ENCODE measurements at places on chromosomes 6 and 20.

GRCh38 chr6:119890470-119890869, 540.9 kb upstream of the MAN1A1 start:
- no peak for DNase-seq

GRCh38 chr20:24911461-24911860, 37.6 kb upstream of the CST7 start:
- no peak for DNase-seq

GRCh38 chr6:115442323-115442722, 618.4 kb downstream of the FRK start:
- DNase-seq, result no peak

DNA sequence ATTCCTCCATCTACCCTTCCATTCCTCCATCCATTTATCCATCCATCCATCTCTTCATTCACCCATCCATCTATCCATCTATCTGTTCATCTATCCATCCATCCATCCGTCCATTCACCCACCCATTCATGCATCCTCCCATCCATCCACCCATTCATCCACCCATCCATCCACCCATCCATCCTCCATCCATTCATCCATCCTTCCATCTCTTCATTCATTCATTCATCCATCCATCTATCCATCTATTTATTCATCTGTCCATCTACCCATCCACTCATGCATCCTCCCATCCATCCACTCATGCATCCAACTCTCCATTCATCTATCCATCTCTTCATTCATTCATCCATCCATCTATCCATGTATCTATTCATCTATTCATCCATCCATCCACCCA, 380.9 kb downstream of the CDH4 start:
- DNase-seq, result no peak

DNA sequence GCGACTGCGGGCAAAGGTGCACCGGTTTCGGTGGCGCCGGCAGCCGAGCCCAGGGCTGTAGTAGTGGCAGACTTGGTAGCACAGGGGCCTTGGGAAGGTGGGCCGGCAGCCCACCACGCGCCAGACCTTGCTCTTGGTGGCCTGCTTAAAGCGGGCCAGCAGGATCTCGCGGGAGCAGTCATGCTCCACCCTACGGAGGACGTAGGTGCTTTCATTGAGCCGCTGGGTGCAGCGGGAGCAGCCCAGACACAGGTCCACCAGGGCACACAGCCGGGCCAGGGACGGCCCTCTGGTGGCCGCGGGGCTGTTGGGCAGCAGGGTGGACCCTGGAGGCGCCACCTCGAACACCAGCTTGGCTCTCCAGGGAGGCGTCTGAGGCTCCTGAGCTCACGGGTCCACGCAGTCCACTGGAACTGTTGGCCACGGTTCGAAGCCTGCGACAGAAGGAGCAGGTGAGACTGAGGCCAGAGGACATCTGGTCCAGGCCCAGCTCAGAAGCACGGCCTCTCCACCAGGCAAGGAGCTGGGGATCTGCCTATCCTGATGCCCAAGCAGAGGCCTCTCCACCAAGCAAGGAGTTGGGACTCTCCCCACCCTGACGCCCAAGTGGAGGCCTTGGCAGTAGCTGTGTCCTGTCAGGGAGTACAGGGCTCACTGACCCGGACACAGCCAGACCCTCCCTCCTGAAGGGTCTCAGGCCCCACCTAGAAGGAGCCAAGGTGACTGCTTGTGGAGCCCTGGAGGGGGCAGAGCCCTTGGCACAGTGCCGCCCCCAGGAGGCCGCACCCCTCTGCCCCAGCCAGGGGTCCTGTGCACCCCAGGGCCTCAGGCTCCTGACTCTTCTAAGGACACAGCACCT, 1.0 kb downstream of the HELZ2 start:
- no peak for DNase-seq

GRCh38 chr6:169424821-169425240, 171.2 kb upstream of the THBS2 start:
- no peak for DNase-seq

- peak; percentile 70 for DNase-seq
Measured at GRCh38 chr6:148398244-148398643, 55.6 kb downstream of the SASH1 start.

DNA sequence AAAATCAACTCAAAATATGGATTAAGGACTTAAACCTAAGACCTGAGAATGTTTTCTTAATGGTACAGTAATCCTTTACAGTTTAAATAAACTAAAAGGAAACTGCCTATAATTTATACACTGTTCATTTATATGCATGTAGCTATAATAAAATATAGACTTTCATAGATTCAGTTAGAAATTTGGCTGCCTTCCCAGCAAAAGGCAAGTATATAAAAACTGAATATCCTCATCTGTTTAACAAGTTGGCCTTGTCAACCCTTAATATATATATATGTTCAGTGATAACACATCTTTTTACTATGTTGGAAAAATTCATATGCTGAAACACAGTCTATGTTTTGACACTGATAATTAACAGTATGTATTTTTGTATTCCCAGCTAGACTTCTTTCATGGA, 123.1 kb downstream of the GRIK2 start:
- DNase-seq, result no peak

- no peak for DNase-seq
Measured at GRCh38 chr6:118444796-118445195, 103.3 kb upstream of the PLN start.

DNA sequence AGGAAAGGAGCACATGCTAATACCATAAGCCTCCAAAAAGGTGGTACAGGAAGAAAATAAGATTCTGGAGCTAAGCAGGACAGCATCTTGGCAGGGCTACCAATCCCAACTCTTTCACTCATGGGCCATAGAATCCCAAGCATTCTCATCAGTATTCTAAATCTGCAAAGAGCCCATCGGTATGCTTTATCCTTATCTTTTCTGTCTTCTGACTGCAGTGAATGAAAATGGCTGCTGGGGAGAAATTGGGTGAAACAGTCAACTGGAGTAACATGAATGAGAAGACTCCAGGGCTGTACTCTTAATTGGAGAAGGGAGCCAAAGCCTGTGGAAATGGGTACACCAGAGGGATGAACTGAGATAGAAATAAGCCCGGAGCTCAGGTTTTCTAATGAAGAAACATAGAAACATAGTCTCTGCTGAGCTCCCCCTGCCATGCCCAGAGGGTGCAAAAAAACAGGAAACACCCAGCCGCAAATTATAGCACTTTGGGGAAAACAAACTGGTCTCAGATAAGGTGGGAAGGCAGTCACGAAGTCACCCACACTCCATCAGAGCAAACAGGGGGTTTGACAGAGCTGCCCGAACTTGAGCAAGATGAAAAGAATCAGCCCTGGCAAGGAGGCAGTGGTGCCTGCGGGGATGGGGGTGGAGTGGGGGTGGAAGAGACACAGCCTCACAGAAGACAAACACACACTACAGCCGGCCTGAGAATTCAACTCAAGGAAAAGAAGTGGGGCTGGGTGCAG, 35.4 kb upstream of the E2F3 start:
- no peak for DNase-seq

- DNase-seq, result no peak
Measured at GRCh38 chr6:108227290-108227689, 33.5 kb downstream of the SNX3 start.

DNA sequence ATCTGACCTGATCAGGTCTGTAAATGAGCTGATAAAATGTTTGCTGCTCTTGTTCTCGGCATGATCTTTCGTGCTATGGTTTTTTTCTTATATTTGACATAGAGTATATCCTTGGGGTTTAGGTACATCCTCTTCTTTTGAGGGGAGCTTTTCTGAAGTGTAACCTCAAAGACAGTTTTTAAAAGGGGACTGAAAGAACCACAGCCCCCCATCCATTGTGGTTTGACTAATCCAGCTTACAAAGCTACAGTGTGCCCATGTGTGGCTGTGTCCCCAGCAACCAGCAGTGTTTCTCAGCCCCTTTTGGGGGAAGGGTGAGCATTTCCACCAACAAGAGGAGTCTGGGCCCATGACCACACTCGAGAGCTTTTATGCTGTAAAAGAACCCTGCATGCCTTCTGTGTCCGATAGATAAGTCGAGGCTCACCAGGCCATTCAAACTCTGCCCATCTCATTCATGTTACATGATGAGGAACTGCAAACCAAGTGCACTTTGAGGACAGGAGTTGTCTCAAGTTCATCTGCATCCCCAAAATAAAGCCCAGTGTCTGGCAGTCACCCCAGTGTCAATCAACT, 266.0 kb downstream of the SLC24A3 start:
- DNase-seq, result no peak

- no peak for DNase-seq
Measured at GRCh38 chr20:32244150-32244823, 33.2 kb upstream of the KIF3B start.

- no peak for DNase-seq
Measured at GRCh38 chr6:136086686-136087085, 163.4 kb downstream of the MTFR2 start.

DNA sequence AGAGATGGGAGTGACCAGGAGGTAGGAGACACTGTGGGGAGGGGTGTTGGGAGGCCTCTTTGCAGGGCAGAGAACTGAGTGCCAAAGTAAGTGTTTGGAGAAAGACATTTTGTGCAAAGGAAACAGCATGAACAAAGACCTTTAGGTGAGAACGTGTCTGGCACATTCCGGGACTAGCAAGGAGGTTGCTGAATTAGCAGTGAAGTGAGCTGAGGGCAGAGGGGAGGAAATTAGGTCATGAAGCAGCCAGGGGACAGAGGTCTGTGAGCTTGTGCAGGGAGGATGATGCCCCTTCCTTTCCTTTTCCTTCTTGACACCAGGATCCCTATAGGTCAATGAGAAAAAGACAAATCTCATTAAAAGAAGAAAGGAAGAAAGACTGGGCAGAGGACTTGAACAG, 21.4 kb upstream of the AHCY start:
- no peak for DNase-seq

- DNase-seq, result no peak
Measured at GRCh38 chr20:53411891-53412290, 181.7 kb downstream of the ZNF217 start.

- no peak for DNase-seq
Measured at GRCh38 chr6:29793036-29793356, 34.6 kb upstream of the HLA-G start.

DNA sequence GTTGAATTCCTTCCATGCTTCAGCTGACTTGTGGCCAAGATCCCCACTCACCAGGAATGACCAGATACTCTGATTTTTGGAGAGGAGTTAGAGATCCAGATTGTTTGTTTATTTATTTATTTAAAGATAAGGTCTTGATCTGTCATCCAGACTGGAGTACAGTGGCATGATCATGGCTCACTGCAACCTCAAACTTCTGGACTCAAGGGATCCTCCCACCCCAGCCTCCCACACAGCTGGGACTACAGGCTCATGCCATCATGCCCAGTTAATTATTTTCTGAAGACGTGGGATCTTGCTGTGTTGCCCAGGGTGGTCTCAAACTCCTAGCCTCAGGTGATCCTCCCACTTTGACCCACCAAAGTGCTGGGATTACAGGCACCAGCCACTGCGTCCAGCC, 4.1 kb upstream of the SPATA2 start:
- DNase-seq, result no peak

- DNase-seq, result no peak
Measured at GRCh38 chr20:1627200-1627550, 7.4 kb upstream of the SIRPB1 start.

DNA sequence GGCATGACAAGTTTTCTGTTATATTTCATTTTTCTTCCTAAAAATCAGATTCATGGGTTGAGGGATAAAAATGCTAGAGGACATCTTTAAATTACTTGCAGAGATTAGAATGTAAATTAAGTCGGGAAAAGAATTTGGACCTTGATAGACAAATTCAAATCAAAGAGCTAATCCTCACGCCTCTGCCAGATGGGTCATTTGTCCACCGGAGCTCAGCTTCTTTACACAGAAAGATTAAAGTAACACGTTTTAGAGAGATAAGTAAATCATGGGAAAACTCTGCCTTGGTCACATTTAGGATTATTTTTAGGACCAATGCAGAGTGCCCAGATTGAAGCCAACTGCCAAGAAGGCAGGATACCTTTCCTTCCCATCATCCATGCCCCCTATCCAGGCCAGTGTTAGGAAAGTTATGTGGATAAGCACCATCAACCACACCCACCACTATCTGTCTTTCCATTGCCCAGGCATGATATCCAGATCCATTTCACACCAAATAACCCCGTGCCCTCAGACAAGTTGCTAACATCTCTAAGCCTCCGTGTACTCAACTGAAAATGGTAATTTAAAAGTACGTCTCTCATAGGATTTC, 397.4 kb upstream of the PLCB4 start:
- no peak for DNase-seq

GRCh38 chr6:129696028-129696418, 14.0 kb downstream of the ARHGAP18 start:
- no peak for DNase-seq

- DNase-seq, result no peak
Measured at GRCh38 chr6:136795386-136795785, 3.1 kb upstream of the MAP3K5 start.

GRCh38 chr20:45405571-45406259, 2.4 kb upstream of the DBNDD2 start:
- DNase-seq, result no peak

GRCh38 chr20:23092384-23092756, 6.2 kb upstream of the CD93 start:
- DNase-seq, result no peak

DNA sequence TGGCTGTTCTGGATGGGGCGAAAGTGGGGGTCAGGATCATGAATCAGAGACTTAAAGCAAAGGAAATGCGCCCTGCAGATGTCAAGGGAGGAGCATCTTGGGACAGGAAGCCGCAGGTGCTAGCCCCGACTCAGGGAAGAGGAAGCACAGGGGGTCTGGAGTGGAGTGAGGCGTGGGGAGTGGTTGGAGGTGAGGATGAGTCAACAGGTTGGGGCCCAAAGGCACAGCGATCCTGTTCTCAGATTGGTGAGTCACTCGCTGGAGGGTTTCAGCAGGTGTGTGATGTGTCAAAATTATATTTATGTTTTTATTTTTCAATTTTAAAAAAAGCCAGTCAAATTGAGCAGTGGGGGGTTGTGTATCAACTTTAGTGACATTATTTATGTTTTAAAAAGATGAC, 19.0 kb downstream of the PACSIN1 start:
- DNase-seq, result no peak

- no peak for DNase-seq
Measured at GRCh38 chr20:23587631-23588030, 18.1 kb downstream of the CST9 start.

DNA sequence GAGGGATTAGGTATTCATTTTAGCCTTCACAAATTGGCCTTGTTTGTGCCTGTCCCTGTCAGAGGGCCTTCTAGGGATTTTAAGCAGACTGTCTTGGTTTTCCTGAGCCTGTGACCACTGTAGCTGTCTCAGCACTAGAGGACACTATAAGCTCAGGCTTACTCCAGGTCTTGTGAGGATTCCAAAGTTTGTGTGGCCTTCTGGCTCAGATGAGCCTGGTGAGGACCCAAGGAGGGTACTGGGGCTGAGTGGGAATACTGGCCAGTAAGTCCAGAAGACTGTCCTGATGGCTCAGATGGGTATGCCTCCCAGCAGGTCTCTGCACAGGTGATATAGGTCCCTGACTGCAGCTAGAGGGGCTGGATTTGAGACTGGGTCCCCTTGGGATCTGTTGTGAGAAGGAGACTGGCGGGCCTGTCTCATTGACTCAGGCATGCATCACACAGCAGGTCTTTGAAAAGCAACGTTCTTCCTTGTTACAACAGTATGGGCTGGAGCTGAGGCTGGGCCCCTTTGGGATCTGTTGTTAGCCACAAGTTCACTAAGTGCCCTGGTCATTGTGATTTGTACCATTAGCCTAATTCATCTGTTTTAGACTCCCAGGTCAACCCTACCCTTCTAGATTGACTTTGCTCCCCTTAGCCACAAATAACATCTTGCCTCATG, 26.3 kb upstream of the TFB1M start:
- no peak for DNase-seq

- peak; percentile 96 for DNase-seq
Measured at GRCh38 chr20:36435592-36436541, 105.5 kb upstream of the MYL9 start.

All from COLO829 (cell line).